Muscle of back (tissue), 13 donors: ENCODE measurements at places on chromosomes 7 and 10. TPM values are rescaled to one million over a fixed set of nuclear protein-coding genes. Genes with fewer than 3 reads are reported as not detected.

DNA sequence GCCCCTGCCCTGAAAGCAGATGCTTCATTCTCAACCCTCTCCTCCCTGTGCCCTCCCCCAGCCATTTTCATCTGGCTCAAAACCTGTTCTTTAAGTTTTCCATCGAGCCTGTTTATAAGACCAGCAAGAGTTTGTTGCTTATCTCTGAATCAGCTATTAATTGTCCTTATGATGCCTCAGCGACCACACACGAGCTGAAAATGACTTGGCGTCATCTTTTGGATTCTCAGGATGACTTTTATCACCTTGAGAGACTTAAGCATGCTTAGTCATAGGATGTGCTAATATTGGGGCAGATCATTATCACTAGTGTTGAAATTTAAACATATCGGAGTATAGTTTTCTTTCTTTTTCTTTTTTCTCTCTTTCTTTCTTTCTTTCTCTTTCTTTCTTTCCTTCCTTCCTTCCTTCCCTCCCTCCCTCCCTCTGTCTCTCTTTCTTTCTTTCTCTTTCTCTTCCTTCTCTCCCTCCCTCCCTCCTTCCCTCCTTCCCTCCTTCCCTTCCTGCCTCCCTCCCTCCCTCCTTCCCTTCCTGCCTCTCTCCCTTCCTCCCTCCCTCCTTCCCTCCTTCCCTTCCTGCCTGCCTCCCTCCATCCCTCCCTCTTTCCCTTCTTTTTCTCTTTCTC is 184.5 kb downstream of the PHTF2 start:
- no peak for DNase-seq

DNA sequence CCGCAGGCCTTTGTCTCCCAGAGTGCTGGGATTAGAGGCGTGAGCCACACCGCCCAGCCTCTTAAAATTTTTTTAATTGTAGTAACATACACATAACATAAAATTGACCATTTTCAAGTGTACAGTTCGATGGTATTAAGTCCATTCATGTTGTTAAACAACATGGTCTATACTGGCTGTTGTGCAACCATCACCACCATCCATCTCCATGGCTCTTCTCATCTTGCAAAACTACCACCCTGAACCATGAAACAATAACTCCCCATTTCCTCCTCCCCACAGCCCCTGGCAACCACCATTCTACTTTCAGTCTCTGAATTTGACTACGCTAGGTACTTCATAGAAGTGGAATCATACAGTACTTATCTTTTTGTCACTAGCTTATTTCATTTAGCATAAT is 7.9 kb upstream of the ZFYVE27 start:
- no peak for DNase-seq

DNA sequence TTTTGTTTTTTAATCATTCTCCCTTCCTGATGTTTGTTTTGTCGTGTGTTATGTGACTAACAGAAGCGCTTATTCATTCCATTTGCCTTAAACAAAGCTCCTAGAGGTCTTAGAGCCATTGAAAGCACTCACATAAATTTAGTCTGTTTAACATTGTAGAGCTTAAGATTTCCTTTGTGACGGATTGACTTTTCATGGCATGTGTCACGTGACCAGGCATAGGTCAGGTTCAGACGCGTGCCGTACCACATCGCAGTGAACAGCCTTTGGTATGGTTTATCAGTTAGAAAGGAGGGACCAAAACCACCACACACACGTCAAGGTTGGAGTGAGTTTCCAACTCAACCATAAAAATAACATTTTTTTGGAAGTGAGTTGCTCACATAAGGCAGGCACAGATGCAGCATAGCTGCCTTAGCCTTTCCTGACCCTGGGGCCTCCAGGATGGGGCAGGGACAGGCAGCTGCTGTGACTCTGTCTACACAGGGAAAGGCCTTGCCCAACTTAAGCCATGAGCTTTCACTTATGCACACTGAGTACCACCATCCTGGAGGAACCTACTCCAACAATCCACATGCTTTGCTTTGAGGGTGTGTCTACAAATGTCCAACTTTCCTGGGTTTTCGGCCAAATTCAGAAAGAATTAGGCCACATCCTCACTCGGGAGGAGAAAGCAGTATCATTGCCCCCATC is 55.5 kb downstream of the WDFY4 start:
- no peak for DNase-seq

- DNase-seq: no peak
Observed at GRCh38 chr7:12481722-12482121, 78.1 kb upstream of the VWDE start.

DNA sequence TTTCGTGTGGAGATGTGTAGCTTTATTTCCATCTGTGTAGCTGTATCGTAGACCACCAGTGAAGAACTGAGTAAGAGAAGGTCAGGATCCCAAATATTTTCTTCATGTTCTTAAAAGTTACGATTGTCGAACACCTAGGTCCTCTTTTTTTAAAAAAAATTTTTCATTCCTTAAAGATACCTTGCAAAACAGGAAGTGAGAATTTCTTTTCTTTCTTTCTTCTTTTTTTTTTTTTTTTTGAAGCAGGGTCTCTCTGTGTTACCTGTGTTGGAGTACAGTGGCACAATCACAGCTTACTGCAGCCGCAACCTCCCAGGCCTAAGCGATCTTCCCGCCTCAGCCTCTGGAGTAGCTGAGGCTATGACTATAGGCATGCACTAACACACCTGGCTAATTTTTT is 60.8 kb downstream of the PHTF2 start:
- DNase-seq: no peak

GRCh38 chr10:111923032-111923431 is 260.5 kb downstream of the GPAM start:
- no peak for DNase-seq

DNA sequence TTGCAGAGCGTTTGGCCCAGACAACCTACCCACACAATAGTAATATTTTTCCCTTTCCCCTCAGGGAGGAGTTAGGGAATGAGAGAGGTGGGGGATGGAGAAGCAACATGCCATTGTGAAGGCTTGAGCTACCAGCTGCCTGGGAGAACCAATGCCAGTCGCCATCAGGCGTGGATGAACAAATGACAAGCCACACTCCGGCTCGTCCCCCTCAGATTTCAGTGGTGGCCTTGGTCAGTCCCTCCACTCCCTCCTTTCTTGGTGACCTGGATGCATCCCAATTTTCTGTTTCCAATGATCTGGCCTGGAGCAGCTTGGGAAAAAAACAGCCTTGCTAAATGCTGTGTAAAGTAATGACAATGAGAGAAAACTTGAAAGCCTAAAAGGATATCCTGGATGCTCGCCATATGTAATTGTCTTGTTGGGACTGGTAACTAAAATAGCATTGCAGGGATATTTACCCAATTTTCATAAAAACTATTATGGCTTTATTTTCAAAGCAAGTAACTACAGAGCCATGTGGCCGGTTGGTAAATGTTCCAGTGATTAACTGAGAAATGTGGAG is 110.7 kb downstream of the ICA1 start:
- DNase-seq: no peak

DNA sequence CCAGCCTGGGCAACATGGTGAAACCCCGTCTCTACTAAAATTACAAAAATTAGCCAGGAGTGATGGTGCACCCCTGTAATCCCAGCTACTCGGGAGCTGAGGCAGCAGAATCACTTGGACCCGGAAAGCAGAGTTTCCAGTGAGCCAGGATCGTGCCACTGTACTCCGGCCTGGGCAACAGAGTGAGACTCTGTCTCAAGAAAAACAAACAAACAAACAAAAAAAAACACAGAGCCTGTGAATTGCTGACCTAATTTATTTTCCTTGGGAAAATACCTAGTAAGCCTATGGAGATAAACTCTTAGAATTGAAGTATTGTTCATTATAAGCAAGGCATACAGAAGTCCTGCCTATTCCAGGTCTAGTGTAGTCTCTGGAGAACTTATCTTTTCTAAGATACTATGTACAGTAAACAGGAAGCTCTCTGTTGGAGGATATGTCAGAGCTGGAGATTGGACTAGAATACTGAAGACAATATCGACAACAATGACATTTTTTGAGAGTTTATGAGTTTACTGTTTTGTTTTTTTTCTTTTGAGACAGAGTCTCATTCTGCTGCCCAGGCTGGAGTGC is 14.9 kb downstream of the GTF2I start:
- DNase-seq: no peak

DNA sequence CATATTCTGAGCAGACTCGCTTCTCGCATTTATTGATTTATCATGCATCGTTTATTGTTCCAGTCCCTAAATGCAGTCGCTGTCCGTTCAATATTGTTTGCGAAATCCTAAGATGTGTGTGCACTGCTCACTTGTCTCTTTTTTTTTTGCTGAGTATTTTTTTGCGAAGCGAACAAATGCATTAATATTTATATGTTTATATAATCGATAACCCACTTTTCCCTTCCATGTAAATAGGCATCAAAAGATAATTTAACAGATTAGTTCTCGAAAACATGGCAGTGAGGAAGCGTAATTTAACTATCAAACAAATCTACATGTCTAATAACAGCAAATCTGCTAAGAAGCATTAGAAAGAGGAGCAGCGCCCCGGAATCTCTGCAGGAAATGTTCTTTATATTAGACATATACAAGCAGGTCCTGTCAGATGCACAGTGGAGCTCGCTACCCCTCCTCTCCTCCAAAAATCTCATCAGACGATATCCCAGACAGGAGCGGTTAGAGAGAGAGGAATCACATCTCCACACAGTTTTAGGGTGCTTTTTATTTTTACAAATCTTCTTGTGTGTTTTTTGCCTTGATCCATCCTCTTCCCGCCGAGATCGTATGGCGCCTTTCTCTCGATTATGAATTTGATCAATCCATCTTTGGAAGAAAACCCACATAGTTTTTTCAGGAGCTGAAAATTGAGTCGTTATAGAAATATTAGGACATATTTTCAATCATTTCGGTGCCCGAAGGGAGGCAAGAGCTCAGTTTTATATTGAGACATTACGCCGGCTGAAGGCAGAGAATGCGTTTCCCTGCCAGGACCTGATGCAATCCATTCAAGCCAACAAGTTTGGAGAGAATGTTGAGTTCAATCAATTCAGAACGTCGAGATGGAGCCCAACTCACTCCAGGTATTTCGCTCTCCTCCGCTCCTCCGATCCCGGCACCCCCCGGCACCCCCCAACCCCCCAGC is at the start of gene ARID5B:
Gene ARID5B, plus strand, starts transcription at position 871 of the 964 bp plus-strand sequence. Its CDS starts 11 bp downstream, at position 882.
- DNase-seq: peak; percentile 81

Gene LIPM
- polyA plus RNA-seq: not detected

Gene ZNF853
- 11.5 TPM for polyA plus RNA-seq

Gene PRKG1
- 54.7 TPM for polyA plus RNA-seq

Gene PDIA4
- 64.2 TPM for polyA plus RNA-seq

Gene AASS
- 27.2 TPM for polyA plus RNA-seq

Gene EMX2
- polyA plus RNA-seq: 11.0 TPM

Gene MAT1A
- polyA plus RNA-seq: 0.11 TPM
